ENCODE measurements at places on chromosomes 2 and 18. TPM values are rescaled to one million over a fixed set of nuclear protein-coding genes. Genes with fewer than 3 reads are reported as not detected.

TTN gene
- 0.50 TPM for total RNA-seq

C2orf92 gene
- total RNA-seq: 8.5 TPM

ARL4C gene
- 59.3 TPM for total RNA-seq

DNA sequence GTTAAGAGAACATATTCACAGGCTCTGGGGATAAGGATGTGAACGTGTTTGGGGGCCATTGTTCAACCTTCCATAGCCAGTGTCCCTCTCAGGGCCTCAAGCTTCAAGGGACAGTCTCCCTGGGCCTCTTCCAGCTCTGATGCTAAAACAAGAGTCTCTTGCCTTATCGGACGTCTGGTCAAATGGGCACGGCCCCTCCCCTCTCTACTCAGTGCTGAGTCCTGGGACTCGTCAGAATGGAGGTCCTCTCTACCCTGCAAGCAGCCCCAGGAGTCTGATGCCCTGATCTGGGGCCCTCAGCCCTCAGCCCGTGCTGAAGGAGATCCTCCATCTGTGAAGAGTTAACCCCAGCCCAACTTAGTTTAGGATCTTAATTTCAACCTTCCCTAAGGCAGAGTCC lies 198.2 kb downstream of the ZFP36L2 start:
- H3K27me3 ChIP-seq: no peaks in the 10 kb centered on the region
- H3K4me1 ChIP-seq: peaks cover 11% of the 10 kb centered on the region
- no peak overlapping the region for H3K27ac ChIP-seq
- H3K4me3 ChIP-seq: no peak overlapping the region
- DNase-seq: no peak

GRCh38 chr18:29034113-29034856 lies 857.4 kb upstream of the CDH2 start:
- H3K36me3 ChIP-seq: no peaks in the 10 kb centered on the region
- H3K27ac ChIP-seq: no peak overlapping the region
- peak; percentile 15 for DNase-seq
- H3K4me1 ChIP-seq: no peaks in the 10 kb centered on the region

DNA sequence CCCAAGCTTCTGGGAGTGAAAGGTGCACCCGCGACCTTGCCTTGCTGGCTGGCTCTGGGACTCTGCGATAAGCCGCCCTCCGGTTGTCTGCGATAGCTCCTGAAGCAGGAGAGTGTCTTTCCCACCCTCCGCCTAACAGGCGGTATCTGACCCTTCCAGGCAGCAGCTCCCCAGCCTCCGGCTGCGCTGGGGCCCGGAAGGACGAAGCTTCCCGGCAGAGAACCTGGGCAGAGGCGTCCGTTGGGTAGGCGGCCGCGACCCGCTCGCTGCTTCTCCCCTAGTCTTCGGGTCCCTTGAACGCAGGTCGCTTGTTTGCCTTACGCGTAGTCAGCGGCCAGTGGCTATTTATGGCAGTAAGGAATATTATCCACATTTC lies 446 bp upstream of the RHBDD1 start:
- H3K4me1 ChIP-seq: peaks cover 10% of the 10 kb centered on the region
- no peaks in the 10 kb centered on the region for H3K27me3 ChIP-seq
- H3K36me3 ChIP-seq: no peaks in the 10 kb centered on the region
- H3K27ac ChIP-seq: peak overlapping the region; percentile 96
- H3K4me3 ChIP-seq: peak overlapping the region; percentile 90
- DNase-seq: no peak

GRCh38 chr2:171523088-171524017 lies 1.1 kb downstream of the CYBRD1 start:
- H3K27me3 ChIP-seq: peaks cover 3% of the 10 kb centered on the region
- peak; percentile 77 for DNase-seq
- H3K4me1 ChIP-seq: peaks cover 15% of the 10 kb centered on the region
- H3K36me3 ChIP-seq: no peaks in the 10 kb centered on the region
- H3K27ac ChIP-seq: peak overlapping the region; percentile 73
- H3K4me3 ChIP-seq: peak overlapping the region; percentile 93

DNA sequence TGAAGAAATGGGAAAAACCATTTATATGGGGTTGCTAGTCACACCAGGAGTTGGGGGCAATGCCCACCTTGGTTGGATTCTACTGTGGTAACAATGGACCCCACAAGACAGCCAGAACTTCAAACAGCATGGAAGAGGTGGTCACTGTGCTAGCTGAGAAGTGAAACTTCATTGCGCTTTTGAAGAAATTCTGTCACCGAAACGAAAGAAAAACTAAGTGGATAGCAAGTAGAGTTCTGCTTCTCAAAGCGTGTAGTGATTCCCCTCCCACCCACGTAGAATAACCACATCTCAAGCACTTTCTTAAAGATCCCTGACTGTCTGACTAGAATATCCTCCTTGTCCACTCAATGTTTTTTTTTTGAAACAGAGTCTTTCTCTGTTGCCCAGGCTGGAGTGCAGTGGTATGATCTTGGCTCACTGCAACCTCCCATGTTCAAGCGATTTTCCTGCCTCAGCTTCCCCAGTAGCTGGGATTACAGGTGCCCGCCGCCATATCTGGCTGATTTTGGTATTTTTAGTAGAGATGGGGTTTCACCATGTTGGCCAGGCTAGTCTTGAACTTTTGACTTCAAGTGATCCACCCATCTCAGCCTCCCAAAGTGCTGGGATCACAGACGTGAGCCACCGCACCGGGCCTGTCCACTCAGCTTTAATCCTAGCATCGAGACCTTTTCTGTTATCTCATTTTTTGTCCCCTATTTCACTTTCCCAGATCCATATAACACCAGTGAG lies 30.1 kb upstream of the CCL20 start:
- H3K27ac ChIP-seq: no peak overlapping the region
- H3K4me1 ChIP-seq: peaks cover 2% of the 10 kb centered on the region
- H3K36me3 ChIP-seq: no peaks in the 10 kb centered on the region
- no peak for DNase-seq
- H3K27me3 ChIP-seq: no peaks in the 10 kb centered on the region

DNA sequence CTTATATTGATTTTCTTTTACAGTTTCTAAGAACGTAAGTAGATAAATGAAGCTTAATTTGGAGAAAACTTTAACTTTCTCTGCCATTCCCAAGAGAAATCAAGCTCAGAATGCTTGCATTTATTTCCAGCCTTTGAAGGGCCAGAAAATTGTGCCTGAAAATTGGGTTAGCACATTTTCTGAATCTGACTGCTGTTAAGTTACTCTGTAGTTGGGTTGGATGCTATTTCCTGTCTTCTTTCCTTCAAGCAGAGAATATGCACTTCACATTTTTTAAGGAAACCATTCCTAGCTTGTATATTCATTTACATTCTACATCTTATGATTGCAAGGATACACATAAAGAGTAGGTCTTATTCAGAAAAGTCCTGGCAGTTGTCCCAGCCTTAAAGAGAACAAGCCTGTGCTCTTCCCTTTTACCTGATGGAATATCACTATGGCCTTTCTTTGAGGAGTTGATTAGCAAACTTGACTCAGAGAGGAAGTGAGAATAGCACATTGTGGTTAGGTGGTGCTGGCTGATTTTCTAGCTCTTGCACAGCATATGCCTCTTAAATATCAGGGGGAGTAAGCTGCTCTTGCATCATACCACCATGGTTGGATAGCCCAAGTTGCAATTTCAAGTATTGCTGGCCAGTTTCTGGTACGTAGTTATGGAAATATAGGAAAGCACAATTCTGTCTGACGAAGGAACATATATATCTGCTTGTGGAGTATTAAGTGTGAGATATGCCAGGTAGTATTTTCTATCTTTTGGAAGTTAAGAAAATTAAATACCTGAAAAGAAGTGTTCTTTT lies 133.7 kb downstream of the COMMD1 start:
- H3K27ac ChIP-seq: no peak overlapping the region
- H3K27me3 ChIP-seq: no peaks in the 10 kb centered on the region
- no peaks in the 10 kb centered on the region for H3K4me1 ChIP-seq
- no peaks in the 10 kb centered on the region for H3K36me3 ChIP-seq

- no peak overlapping the region for H3K27ac ChIP-seq
- peaks cover 4% of the 10 kb centered on the region for H3K4me1 ChIP-seq
- H3K36me3 ChIP-seq: peaks cover 25% of the 10 kb centered on the region
- H3K4me3 ChIP-seq: no peak overlapping the region
Observed at GRCh38 chr2:231228974-231229529, 30.6 kb downstream of the ARMC9 start.

DNA sequence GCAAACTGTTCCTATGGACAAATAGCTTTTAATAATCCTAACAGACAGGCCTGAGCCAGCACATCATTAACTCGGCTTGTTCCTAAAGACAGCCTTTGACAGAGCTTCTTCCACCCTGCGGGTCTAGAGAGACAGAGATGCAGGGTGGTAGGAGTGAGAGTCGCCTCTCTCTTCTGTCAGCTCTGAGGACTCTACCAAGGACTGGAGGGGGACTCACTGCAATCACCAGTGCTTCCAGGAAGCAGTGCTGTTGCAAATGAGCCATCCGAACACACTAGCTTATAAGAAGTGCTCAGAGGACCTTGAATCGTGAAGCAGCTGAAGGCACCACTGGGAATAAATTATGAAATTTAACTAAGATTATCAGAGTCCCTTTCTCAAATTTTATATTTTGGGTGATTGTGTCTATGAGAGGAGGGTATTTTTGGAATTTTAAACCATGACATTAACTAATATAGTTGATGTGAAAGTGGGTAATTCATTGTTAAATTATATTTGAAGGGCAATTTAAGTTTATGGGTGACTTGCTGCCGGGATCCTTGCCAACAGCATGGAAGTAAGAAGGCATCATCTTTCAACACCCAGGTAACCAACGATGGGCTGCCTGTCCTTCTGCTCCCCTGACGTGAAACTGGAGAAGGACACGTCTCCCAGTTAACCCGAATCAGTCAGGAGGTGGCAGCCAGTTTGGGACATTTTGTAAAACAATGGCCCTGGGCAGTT lies 43.6 kb upstream of the PXDN start:
- no peak for DNase-seq
- H3K27ac ChIP-seq: no peak overlapping the region
- H3K27me3 ChIP-seq: no peaks in the 10 kb centered on the region
- no peaks in the 10 kb centered on the region for H3K4me1 ChIP-seq

- H3K27me3 ChIP-seq: no peaks in the 10 kb centered on the region
- no peak overlapping the region for H3K27ac ChIP-seq
- no peaks in the 10 kb centered on the region for H3K4me1 ChIP-seq
- no peak overlapping the region for H3K4me3 ChIP-seq
- H3K36me3 ChIP-seq: no peaks in the 10 kb centered on the region
Observed at GRCh38 chr2:116580209-116580608, 1234.3 kb upstream of the DDX18 start.

- peaks cover 7% of the 10 kb centered on the region for H3K4me1 ChIP-seq
- no peaks in the 10 kb centered on the region for H3K27me3 ChIP-seq
- H3K4me3 ChIP-seq: peak overlapping the region; percentile 16
- DNase-seq: peak; percentile 26
Observed at GRCh38 chr18:2805970-2806943, 40.5 kb upstream of the EMILIN2 start.

DNA sequence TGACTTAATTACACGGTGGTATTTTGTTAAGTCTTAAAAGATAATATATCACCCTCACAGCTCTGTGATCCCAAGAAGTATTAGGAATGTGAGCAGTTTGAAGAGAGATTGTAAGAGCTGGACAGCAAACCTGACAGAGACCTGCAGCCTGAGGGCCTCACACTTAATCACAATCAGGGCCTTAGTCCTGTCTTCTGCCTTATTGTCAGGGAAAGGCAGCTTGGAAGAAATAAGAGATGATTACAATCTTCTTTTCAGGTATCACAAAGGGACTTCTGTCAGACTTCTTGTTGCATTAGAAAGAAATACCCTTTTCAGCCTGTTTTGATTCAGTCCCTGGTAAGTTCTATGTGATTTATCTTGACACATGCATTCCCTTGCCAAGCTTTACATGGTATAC lies 1433.8 kb upstream of the SLC39A10 start:
- no peaks in the 10 kb centered on the region for H3K36me3 ChIP-seq
- DNase-seq: no peak
- H3K27me3 ChIP-seq: no peaks in the 10 kb centered on the region
- no peaks in the 10 kb centered on the region for H3K4me1 ChIP-seq
- H3K27ac ChIP-seq: no peak overlapping the region

GRCh38 chr18:34909637-34910364 lies 131.4 kb upstream of the MAPRE2 start:
- H3K27me3 ChIP-seq: no peaks in the 10 kb centered on the region
- H3K4me3 ChIP-seq: no peak overlapping the region
- DNase-seq: peak; percentile 85
- peaks cover 27% of the 10 kb centered on the region for H3K4me1 ChIP-seq
- H3K36me3 ChIP-seq: no peaks in the 10 kb centered on the region
- peak overlapping the region; percentile 8 for H3K27ac ChIP-seq

- no peak overlapping the region for H3K4me3 ChIP-seq
- peaks cover 56% of the 10 kb centered on the region for H3K4me1 ChIP-seq
- no peaks in the 10 kb centered on the region for H3K27me3 ChIP-seq
- peaks cover 31% of the 10 kb centered on the region for H3K36me3 ChIP-seq
- no peak overlapping the region for H3K27ac ChIP-seq
- DNase-seq: no peak
Observed at GRCh38 chr2:217900010-217900779, 102.6 kb downstream of the TNS1 start.

- H3K4me1 ChIP-seq: no peaks in the 10 kb centered on the region
- no peak overlapping the region for H3K27ac ChIP-seq
- DNase-seq: no peak
- no peaks in the 10 kb centered on the region for H3K36me3 ChIP-seq
Observed at GRCh38 chr2:143333168-143333791, 204.1 kb downstream of the ARHGAP15 start.

GRCh38 chr2:189466656-189467055 lies 25.4 kb downstream of the WDR75 start:
- H3K4me1 ChIP-seq: no peaks in the 10 kb centered on the region
- no peak for DNase-seq
- H3K27me3 ChIP-seq: no peaks in the 10 kb centered on the region
- H3K4me3 ChIP-seq: no peak overlapping the region
- H3K27ac ChIP-seq: no peak overlapping the region
- H3K36me3 ChIP-seq: peaks cover 71% of the 10 kb centered on the region

Measured in astrocyte (in vitro differentiated cells and primary cell).